ENCODE measurements at places on chromosomes 1 and 21. TPM values are rescaled to one million over a fixed set of nuclear protein-coding genes. Genes with fewer than 3 reads are reported as not detected.

- DNase-seq = peak; percentile 40
These were observed 35.1 kb upstream of the SEC16B start for GRCh38 chr1:178004926-178005391.

GRCh38 chr1:112388436-112388835, 7.6 kb upstream of the CTTNBP2NL start:
- peak; percentile 27 for DNase-seq

GRCh38 chr1:246647113-246647512, 77.1 kb upstream of the SCCPDH start:
- peak; percentile 49 for DNase-seq

GRCh38 chr21:44933918-44934260, 5.9 kb upstream of the SLX9 start:
- no peak for DNase-seq

DNA sequence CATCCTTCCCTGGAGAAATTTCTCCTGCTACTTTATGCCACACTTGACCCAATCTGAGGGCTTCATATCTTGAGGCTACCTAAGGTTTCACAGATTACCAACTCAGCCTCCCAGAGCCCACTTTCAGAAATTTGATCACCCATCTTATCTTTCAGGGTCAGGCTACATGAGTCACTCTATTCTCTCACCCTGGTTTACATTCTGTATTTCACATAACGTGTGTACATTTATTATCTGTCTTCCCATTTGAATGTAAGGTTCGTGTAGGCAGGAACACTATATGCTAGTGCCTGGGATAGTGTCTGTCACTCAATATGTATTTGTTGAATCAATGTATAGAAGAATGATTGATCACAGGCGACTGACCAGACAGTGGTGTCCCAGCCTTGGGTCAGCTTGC, 124.8 kb downstream of the UBE2U start:
- no peak for DNase-seq

GRCh38 chr21:42025376-42026081, 15.4 kb upstream of the ZBTB21 start:
- DNase-seq = peak; percentile 81

DNA sequence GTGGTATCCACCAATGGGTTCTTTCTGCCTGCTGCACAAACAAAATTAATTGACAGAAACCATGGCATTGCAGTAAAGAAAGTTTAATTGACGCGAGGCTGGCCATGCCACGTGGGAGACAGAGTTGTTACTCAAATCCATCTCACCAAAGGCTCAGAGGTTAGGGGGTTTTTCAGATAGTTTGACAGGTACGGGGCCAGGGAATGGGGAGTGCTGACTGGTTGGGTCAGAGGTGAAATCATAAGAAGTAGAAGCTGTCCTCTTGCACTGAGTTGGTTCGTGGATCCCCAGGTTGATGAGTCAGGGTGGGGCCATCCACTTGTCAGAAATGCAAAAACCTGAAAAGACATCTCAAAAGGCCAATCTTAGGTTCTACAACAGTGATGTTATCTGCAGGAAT, 941 bp upstream of the TBCE start:
- DNase-seq = no peak

DNA sequence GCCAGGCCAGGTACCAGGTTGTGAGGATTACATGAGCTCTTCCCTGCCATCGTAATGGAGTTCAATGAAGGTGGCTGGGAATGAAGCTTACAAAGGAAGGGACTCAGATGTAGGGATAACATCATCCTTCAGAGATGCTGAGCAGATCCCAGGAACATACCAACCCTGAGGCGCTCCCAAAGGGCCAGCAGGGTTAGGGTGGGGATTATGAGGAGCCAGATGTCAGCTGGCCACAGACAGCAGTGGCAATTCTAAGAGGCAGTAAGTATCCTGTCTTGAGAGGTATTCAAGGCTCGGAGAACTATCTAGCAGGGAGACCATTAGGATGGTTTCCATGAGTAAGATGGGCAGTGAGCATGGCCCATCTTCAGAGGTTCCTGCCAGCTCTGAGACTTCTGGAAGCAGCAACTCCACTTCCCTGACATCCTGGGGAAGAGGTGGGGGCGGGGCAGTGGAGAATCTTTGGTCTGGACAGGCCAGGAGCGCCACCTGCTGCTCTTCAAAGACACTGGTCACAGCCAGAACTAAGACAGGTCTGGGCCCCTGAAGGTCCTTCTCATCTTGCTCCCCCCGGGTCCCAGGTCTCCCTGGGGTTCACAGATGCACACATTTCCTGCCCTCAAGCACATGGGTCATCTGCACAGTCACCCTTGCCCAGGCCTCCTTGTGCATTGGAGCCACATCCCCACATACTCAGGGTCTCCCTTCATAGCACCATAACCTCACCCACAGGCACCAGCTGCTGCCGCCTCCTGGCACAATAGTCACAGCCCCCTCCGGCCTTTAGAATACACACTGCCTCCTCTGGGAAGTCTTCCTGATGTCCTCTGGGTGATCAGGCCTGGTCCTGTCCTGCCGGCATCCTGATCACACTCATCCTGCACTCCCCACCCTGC, 2.7 kb upstream of the SDC3 start:
- peak; percentile 59 for DNase-seq

DNA sequence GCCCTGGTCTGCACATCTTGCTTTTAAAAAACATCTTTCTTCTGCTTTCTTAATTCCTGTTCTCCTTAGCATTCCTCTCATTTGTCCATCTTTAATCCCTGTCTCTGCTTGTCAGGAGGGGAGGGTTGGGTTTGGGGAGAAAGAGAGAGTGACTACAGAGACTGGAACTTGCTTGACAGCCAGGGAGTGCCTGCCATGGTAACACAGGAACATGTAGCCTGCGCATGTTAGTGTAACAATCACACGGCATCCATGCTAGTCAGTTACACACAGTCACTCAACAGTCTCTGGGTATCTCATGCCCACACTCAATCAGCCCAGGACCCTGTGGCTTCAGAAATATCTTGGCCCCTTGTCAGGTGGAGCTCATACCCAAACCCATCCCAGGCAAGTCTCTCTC, 818 bp upstream of the TFAP2E start:
- DNase-seq = no peak

DNA sequence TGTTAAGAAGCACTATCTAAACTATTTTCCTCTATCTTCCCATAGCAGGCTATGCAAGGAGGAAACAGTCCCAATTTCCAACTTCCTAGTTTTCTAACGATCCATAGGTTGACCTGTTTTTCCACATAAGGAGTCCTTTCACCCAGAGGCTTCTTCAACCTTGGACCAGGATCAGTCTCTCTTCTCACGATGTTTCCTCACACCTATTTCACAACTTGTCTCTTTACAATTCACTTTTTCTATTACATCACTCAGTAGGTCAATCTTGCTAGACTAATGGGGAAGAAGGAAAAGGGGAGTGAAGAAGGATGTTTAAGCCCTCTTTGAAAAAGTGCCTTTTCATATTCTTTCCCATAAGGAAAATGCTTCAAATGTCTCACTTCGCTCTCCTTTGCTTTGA, 15.9 kb downstream of the PALMD start:
- DNase-seq = no peak

- peak; percentile 18 for DNase-seq
These were observed 1489.1 kb downstream of the BRINP3 start for GRCh38 chr1:188988589-188988988.

DNA sequence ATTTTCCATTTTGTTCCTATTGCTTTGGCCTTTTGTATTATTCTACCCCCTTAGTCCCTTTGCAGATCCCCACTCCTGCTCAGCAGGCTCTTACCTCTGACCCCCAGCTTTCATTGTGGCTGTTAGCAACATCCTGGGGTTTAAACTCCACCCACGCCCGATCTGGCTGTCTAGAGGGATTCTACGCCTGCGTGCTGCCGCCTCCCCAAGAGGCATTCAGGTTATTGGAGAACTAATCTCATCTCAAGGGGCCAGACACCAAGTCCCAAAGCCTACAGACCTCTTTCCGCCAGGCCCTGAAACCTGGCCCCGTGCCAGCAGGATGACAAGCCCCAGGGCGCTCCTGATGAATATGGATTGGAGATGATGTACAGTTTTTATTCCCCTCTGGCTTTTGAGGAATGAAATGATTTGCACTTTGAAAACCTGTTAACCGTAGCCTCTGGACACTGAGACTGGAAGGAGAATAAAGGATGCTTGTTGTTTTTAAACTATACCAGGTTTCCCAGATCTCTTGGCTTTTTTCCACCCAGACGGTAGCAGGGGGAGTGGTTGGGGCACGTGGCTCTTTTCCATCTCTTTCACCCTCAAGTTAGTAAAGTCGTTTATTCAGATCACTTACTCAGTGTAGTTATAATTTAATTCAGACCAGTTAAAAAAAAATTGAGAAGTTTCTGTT, 14.5 kb upstream of the IKBKE start:
- DNase-seq = no peak

DNA sequence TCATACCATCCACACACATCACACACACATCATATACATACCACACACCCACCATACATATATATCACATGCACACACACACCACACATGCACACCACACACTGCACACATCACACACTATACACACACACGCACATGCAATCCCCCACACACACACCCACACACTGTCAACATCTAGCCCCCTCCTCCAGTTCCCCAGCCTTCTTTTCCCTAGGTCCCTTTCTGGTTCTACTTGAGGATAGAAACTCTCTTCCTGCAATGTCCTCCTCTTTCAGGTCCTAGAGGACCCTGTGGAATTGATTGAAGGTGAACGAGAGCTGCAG, 4.3 kb downstream of the CASQ1 start:
- no peak for DNase-seq

DNA sequence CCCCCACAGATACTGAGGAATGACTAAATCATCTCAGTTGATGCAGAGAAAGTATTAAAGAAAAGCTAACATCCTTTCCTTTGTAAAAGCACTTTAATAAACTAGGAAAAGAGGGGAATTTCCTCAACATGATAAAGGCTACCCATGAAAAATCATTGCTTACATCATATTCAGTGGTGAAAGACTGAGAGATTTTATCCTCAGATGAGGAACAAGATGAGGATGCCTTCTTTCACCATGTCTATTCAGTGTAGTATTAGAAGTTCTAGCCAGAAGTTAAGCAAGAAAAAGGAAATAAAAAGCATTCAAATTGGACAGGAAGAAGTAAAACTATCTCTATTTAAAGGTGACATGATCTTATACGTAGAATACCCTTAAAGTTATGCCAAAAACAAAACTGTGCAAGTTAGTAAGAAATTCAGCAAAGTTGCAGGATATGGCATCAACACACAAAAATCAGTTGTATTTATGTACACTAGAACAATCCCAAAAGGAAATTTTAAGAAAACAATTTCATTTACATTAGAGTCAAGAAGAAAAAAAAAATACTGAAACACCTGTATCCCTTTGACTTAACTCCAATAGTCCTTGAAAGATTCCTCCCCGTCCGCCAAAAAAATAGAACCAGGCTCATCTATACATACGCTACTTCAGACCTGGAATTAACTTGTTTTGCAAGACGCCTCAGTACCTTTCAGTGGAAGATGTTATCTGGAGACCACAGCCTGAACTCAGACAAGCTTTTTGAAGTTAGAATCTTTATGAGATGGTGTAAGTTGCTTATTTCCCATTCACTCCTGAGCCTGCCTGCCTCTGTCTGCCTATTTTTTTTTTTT, 17.5 kb downstream of the ZMYM4 start:
- no peak for DNase-seq

DNA sequence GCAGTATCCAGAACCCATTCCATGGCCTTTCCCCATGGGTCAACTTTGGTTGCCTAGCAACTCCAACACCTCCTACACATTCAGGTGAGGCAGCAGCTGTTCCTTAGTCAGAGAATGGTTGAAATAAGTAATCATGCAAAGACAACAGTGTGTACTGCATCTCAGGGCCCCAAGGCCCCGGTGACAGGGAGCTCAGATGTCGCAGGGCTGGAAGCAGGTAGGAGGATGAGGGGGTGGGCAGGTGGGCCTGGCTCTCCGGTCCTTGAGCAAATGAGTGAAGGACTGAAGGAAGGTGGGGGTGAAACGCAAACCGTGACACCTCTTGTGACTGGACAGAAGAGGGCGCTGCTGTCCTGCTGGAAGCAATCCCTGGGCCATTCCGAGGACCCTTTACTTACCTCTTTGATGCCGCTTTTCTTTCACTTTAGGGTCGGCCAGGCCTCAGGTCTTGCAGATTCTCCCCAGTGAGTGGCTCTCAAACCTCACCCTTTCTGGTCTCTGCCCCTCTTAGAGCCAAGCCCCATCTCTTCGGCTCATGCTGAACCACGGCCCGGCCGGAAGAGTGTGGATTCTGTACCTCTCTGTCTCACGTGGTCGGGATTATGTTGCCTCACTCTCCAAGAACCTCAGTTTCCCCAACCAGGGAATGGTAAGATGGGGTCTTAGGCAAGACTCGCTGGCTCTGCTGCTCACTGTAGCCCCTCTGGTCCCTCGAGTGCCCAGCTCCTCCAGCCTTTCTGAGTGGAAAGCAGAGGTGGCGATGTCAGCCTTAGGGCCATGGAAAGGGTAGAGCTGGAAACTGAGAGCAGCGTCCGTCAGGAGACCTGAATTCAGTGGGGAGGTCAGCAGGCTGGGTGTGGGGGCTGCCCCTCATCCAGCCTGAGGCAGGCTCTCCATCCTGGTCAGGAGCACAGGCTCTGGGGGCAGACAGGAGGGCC, 5.6 kb upstream of the KCNA10 start:
- DNase-seq = peak; percentile 48

- no peak for DNase-seq
These were observed 2.1 kb downstream of the HEATR1 start for GRCh38 chr1:236602171-236602570.

DNA sequence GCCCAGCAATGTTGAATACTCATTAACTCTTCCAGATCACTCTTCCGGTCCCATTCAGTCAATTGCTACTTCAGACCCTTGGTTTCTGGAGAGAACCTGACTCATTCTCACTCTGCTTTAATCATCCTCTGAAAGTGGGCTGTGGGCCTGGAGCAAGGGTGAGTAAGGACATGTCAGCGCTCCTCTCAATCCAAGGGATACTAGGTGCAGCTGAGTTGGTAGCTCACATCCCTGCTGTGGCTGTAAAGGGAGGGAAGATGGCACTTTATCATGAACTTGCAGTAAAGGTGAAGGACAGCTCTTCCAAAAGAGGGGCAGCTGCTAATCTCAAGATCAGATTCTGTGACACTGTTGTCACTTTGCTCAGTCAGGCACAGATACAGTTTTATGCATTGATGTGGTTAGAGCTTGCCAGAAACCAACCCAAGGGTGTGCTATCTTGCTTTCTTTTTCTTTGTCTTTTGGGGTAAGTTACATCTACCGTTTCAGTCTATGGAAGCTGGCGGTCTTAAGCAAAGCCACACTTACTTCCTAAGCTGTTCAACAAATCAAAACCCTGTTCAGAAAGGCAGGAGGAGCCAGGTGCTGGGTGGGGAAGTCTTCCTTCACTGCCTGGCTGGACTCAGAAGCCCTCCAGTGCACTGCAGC, 26.5 kb upstream of the NTPCR start:
- DNase-seq = peak; percentile 16

- DNase-seq = no peak
These were observed 257.1 kb upstream of the CSF3R start for GRCh38 chr1:36739703-36740289.

DIPK1A gene
- 7.3 TPM for total RNA-seq

LAD1 gene
- total RNA-seq = 0.67 TPM

Data from A172 (cell line).